ENCODE measurements at places on chromosomes 2 and 18.

DNA sequence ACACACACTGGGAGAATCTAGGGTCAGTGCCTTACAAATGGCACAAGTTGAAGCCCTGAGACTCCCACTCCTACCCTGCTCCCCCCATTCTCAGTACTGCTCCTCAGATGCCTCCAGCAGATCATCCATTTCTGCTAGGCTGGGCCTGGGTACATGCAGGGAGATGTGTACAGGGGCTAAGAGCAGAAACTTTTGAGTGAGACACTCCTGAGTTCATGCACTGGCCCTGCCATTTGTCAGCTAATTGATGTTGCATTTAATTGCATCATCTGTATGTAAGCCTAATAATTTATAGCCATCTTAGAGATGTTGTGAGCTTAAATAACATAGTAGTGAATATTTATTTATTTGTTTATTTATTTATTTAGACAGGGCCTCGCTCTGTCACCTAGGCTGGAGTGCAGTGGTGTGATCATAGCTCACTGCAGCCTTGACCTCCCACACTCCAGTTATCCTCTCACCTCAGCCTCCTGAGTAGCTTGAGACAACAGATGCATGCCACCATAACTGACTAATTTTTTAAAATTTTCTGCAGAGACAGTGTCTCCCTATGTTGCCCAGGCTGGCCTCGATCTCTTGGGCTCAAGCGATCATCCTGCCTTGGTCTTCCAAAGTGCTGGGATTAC is 4.8 kb upstream of the CASP8 start:
- no peak for DNase-seq

- DNase-seq, result no peak
Measured at GRCh38 chr2:117820444-117820843, 6.0 kb downstream of the DDX18 start.

DNA sequence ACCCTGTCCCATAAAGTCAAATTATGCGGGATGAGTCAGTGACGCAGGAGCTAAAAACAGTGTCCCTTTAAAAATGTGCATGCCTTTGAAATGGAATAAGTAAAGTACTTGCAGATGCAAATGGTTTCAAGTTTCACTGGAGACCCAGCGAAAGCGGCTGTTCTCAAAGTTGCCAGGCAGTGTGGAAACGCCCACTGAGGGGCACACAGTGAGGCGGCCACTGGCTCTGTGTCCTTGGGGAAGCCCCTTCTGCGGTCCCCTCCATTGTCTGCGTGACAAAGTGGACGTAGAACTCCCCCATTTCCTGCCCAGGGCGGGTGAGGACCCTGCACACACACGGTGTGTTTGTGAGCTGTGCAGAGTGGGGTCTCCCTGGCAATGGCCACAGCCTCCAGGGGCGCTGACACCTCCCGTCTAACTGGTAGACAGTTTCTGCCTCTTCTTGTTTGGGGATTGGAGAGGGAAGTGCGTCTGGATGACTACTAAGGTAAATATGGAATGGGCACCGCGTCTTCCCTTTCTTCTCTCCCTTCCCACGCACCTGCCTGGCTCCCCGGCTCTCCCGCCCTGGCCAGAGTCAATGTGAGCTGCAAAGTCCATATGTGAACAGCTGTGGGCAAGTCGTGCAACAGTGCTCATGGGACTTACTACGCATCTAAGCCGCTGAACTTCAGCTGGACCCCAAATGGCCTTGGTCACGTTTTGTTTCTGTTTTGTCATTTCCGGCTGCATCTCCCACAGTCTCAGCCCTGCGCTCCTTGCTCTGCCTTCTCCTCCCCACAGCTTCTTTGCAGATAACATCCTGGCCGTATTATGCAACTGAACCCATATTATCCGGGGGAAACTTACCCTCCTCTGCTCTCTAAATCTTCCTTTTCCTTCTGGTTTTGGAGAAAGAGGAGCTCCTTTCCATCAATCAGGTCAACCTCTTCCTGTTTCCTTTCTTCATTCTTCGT is 33.7 kb upstream of the ZNF516 start:
- no peak for DNase-seq

GRCh38 chr2:120346026-120346666 is at the start of gene INHBB:
Gene INHBB, plus strand, starts transcription at chr2:120346136. Its CDS starts 53 bp downstream, at chr2:120346189.
- peak; percentile 64 for DNase-seq

GRCh38 chr2:150531591-150531990 is 44.1 kb upstream of the RND3 start:
- no peak for DNase-seq

GRCh38 chr2:136909777-136910176 is 144.4 kb downstream of the THSD7B start:
- DNase-seq, result no peak

- no peak for DNase-seq
Measured at GRCh38 chr2:20471148-20471547, 24.3 kb downstream of the RHOB start.

DNA sequence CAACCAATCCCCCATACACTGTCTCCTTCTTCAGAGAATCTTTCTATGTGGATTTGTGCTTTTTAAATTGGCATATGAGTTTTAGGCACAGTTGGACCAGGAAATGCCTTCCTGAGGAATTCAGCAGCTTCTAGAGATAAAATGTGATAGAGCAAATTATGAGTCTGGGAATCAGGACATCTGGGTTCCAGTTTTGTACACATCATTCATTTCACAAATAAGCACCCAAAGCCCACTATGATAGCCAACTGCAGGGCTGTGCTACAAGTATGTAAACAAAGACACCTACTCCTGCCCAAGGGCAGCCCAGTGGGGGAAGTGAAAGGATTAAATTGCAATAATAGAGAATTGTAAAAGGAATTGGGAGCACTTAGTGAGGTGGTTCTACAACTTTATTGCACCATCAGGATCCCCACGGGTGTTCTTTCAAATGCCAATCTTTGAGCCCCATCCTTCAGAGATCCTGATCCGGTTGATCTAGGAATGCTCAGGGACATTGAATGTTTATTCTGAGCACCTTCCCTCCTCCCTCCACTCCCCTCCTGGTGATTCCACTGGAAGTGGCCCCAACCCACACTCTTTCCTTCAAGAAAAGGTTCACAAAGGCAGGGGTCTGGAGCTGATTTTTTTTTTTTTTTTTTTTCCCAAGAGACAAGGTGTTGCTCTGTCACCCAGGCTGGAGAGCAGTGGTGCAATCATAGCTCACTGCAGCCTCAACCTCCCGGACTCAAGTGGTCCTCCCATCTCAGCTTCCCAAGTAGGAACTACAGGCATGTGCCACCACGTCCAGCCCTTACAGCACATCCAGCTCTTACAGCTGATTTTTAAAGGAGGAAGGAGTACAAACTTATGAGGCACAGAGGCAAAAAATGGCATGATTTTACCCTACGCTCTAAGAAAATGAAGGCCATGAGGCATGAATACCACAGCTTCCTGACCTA is 11.1 kb upstream of the KCMF1 start:
- peak; percentile 44 for DNase-seq

GRCh38 chr2:234829074-234829455 is 122.8 kb upstream of the SH3BP4 start:
- DNase-seq, result no peak

- no peak for DNase-seq
Measured at GRCh38 chr2:26685989-26686839, 6.3 kb upstream of the KCNK3 start.

- DNase-seq, result no peak
Measured at GRCh38 chr18:7616661-7617060, 49.5 kb downstream of the PTPRM start.

DNA sequence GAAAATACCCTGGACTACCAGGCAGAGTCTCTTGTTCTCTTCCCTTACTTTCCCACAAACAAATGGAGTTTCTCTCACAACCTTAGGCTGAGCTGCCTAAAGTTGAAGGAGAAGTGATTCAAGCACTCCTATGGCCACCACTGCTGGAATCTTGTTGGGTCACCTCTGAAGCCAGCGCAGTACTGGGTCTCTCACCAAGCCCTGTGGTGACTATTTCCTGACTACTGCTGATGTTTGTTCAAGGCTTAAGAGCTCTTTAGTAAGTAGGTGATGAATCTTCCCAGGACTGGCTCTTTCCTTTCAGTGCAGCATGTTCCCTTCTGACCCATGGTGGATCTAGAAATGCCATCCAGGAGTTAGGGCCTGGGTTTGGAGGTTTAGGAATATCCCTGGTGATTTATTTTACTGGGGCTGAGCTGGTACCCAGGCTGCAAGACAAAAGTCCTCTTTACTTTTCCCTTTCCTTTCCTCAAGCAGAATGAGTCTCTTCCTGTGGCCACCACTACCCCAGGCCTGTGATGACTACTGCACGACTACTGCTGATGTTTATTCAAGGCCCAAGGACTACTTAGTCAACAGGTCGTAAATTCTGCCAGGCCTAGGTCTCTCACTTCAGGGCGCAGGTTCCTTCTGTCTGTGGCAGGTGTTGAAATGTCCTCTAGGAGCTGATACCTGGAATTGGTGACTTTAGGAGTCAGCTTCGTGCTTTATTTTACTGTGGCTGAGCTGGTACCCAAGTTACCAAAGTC is 121.8 kb downstream of the SLC4A10 start:
- no peak for DNase-seq

DNA sequence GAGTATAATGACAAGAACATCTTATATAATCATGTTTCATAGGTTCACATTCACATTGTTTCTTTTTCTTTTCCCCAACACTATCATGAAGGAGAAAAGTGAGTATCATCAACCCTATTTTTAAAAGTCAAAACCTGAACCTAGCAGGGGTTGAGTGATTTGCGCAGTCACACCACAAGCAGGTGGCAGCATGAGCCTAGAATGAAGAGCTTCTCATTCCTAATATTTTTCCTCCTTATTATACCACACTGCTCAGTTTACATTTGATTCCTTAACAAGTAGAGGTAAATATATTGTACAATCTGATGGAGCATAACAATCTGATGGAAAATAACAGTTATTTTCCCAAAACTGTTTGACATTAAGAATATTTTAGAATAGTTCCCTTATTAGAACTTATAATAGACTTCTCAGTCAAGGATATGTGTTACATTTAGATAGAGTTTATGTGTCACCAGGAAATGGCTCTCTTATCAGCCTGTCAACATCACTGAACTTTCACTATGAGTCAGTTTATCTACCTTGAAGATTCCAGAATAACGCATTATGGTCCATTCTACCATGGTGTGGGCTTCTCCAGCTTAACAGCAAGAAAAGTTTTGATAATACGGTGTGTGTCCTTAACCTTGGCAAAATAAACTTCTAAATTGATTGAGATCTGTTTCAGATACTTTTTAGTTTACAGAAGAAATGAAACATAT is 119.5 kb downstream of the NEB start:
- no peak for DNase-seq

- no peak for DNase-seq
Measured at GRCh38 chr2:9543557-9543956, 12.1 kb downstream of the ADAM17 start.

GRCh38 chr2:163182764-163183354 is 344.3 kb upstream of the KCNH7 start:
- peak; percentile 11 for DNase-seq

DNA sequence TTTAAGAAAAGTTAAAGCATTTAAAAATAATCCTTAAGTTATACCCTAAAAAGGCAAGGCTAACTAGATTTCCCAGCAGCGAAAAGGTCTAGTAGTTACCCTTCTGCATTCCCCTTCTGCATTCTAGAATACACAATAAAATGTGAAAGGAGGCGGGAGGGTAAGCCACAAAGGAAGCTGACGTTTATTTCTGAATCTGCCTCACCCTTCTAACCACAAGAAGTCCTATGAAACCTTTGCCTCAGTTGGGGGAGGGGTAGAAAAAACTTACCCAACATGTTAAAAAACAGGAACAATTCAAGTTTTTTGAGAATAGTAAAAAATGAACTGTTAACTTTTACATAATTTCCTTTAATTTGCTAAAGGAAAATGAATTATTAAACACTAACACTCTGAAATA is 11.3 kb downstream of the STK17B start:
- DNase-seq, result peak; percentile 40

- DNase-seq, result no peak
Measured at GRCh38 chr2:46181789-46182530, 115.2 kb upstream of the EPAS1 start.

- DNase-seq, result no peak
Measured at GRCh38 chr18:79387615-79388014, 8.1 kb upstream of the NFATC1 start.

GRCh38 chr2:134246154-134246874 is 7.6 kb upstream of the MGAT5 start:
- no peak for DNase-seq

- DNase-seq, result no peak
Measured at GRCh38 chr2:60597346-60597745, 43.9 kb upstream of the BCL11A start.

GRCh38 chr2:102101097-102101848 is 41.3 kb upstream of the IL1R1 start:
- DNase-seq, result no peak

GRCh38 chr2:26595146-26595545 is 46.0 kb downstream of the CIB4 start:
- DNase-seq, result no peak

DNA sequence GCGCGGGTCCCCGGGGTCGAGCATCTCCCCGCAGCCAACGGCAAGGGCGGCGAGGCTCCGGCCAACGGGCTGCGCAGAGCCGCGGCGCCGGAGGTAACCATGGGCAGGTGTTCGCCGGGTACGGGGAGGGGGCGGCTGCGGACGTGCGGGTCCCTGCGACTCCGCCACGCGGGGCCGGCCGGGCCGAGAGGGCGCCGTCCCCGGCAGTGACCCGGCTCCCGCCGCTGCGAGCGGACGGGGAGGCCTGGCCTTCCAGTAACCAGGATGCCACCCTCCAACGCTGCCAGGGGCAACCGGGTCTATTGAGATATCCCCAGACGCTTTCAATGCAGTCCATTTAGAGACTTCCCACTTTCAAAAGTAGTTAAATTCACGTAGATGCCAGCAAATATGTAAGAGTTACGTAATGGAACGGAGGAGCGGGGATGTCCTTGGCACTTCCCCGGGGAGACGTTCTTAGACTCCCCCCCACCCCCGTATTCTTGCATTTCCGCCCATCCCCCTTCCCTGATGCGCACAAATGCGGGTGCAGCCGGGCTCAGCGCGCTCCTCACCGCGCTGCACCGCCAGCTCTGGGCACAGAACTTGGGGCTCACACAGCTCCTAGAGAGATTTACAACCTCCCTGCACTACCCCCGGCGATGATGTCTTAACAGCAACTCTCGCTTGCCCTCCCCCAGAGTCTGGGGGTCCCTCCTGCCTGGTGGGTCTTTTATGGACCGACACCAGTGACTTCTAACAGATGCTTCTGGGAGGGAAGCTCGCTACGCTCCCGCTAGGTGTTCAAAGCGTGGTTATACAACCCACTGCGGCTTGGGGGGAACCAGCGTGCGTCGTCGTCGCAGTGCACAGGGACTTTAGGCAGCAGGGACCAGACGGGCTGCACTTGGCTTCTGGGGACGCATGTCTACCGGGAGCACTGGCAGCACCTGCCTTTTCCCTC is 657 bp downstream of the SGPP2 start:
- peak; percentile 49 for DNase-seq

GRCh38 chr2:220452561-220452960 is 825.1 kb downstream of the SLC4A3 start:
- no peak for DNase-seq

DNA sequence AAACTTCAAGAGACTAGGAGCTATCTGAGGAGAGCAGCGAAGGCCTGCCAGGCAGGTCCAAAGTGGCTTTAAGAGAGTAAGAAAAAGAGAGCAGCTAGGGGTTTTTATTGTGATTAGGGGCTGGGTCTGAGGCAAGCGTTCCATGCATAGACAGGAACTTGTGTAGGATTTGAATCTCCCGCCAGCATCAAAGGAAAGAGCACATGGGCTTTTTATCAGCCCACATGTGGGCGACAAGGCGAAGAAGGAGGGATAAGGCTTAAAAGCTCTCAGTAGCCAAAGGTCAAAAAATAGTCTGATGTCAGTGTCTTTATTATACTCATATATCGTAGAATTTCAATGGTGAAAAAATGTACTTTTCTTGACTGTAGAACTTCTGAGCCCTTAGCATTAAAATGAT is 178.5 kb upstream of the TMEFF2 start:
- no peak for DNase-seq

- DNase-seq, result no peak
Measured at GRCh38 chr2:109070290-109070689, 58.7 kb upstream of the SH3RF3 start.

Data from iPS-NIHi11 (cell line).